ENCODE measurements at places on chromosomes 7 and 10. TPM values are rescaled to one million over a fixed set of nuclear protein-coding genes. Genes with fewer than 3 reads are reported as not detected.

Gene ACTL6B
- polyA plus RNA-seq: not detected

Gene CTNNA3
- polyA plus RNA-seq: not detected

Gene MACC1
- 0.08 TPM for polyA plus RNA-seq

Gene TSPAN14
- 386 TPM for polyA plus RNA-seq

Gene CABCOCO1
- polyA plus RNA-seq: not detected

Gene PDE1C
- not detected for polyA plus RNA-seq

Gene PANK1
- polyA plus RNA-seq: 0.24 TPM

Gene CCL24
- polyA plus RNA-seq: not detected

Gene PRKCQ
- 74.5 TPM for polyA plus RNA-seq

Gene SPDYE6
- 0.25 TPM for polyA plus RNA-seq
